ENCODE measurements at places on chromosomes 7 and 10.

GRCh38 chr10:5895365-5895764, 5.3 kb downstream of the FBH1 start:
- no peak for DNase-seq

GRCh38 chr7:141023295-141023694, 8.5 kb upstream of the MRPS33 start:
- no peak for DNase-seq

- peak; percentile 1 for DNase-seq
Measured at GRCh38 chr7:31327071-31327470, 13.5 kb downstream of the NEUROD6 start.

GRCh38 chr7:12984117-12984516, 296.7 kb downstream of the ARL4A start:
- no peak for DNase-seq

DNA sequence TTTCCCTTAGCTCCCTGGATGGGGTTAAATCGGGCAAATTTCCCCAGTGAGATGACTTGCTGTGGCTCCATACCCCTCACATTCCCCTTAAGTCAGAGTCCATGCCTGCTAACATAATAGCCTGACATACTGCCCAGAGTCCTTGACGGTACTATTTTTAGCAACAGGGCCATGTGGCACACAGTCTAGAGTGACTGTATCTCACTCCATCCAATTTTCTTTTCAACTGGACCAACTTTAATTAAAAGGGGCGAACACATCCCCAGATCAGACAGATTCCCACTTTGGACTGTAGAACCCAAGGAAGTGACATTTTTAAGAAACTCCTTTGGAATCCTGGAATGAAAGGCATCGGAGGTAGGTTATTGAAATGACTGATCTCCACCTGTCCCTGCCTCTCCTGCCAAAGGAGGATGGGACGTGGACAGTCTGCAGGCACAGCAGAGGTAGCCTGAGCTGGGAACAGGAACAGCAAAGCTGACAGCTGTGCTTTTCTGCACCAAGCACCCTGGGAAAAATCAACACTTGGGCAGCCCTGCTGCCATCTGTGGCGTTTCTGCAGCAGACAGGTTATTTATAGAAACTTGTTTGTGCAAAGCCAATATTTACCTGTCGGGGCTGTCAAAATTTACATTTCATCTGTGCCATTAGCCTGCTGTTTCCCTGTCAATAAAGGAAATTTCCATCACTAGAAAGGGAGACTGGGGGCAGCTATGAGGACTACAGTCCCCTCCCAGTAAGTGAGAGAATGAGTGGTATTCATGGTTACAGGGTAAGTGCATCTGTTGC, 221.5 kb upstream of the AOAH start:
- no peak for DNase-seq

DNA sequence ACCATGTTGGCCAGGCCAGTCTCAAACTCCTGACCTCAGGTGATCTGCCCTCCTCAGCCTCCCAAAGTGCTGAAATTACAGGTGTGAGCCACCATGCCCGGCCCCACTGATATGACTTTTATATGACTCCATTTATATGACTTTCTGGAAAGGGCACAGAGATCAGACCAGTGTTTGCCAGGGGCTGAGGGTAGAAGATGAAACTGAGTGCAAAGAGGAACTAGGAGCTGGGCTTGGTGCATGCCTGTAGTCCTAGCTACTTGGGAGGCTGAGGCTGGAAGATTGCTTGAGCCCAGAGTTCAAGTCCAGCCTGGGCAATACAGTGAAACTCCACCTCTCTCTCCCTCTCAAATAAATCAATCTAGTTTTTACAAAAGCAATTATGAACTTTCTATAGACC, 7.5 kb downstream of the BRAF start:
- no peak for DNase-seq

GRCh38 chr7:116616555-116617059, 55.4 kb upstream of the MET start:
- DNase-seq = peak; percentile 31

DNA sequence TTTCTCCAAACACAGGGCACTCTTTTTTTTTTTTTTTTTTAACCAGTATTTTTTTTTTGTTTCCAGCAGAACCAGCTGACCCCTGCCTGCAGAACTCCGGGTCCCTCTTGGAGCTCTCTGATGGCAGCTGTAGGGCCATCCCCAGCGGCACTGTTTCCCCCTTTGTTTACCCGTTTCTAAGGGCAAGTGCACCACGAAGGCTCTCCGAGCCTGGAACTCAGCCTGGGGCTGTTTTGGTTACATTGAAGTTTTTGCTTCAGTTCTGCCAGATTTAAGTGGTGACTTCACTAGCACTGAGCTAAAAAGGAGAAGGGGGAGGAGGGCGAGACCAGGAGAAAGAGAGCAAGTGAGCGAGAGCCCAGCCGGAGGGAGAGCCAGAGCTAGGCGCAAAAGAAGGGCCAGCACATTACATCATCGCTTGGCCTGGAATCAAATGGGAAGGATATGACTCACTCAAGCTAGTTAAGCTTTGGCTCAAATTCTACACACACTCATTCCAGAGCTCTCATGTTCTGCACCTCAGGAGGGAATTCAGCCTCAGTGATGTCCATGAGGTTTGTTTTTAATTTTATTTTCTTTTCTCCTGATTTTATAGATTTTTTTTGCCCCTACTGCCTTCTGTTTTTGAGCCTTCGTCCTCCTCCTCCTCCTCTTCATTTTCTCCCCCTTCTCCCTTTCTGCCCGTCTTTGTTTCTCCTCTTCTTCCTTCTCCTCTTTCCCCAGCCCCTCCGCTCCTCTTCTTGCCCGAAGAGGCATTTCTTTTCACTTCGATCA, 272.3 kb downstream of the TRIL start:
- DNase-seq = peak; percentile 98

GRCh38 chr7:120467676-120468075, 194.7 kb downstream of the KCND2 start:
- no peak for DNase-seq
